ENCODE measurements at places on chromosomes 12 and 14.

DNA sequence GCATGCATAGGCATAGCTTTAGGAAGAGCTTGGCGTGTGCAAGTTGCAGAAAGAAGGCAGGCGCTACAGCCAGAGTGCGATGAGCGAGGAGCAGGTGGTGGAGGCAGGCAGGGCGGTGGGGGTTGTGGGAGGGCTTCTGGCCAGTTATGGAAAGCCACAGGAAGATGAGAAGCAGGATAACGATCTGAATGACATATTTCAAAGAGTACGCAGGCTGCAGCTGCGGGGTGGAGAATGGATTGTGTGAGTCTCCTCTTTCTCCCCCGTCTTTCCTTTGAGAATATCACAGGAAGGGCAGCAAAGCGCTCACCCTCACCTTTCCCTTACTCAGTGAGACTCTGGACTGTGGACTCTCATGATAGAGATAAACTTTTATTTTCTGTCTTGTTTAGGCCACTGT is 48.7 kb upstream of the PLXNC1 start:
- no peak for DNase-seq

GRCh38 chr14:68230950-68231717 is 411.6 kb downstream of the RAD51B start:
- DNase-seq: no peak

- DNase-seq: peak; percentile 31
These were observed 38.2 kb upstream of the OAS1 start for GRCh38 chr12:112868459-112869041.

GRCh38 chr12:88638388-88638787 is 58.1 kb upstream of the KITLG start:
- no peak for DNase-seq

DNA sequence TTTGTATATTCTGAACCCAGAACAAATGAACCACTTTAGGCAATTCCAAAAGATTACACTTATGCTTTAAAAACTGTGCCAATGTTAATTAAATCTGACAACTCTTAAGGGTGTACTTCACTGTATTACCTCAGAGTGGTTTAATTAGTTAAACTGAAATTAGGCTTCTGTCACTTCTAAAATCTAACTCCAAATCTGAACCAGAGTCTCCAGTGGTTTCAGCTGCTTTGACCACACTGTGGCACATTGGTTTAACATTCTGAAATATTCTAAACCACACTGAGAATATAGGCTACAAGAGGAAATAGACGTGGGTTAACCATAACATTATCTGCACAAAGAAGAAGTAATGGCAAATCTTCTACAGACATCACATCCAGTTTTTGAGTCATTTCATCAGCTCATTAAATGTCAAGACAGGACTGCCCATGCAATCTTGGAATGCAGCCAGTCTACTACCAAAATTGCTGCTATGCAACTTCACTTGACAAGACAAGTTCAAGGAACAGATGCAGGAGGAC is 94.8 kb downstream of the LRP6 start:
- no peak for DNase-seq

DNA sequence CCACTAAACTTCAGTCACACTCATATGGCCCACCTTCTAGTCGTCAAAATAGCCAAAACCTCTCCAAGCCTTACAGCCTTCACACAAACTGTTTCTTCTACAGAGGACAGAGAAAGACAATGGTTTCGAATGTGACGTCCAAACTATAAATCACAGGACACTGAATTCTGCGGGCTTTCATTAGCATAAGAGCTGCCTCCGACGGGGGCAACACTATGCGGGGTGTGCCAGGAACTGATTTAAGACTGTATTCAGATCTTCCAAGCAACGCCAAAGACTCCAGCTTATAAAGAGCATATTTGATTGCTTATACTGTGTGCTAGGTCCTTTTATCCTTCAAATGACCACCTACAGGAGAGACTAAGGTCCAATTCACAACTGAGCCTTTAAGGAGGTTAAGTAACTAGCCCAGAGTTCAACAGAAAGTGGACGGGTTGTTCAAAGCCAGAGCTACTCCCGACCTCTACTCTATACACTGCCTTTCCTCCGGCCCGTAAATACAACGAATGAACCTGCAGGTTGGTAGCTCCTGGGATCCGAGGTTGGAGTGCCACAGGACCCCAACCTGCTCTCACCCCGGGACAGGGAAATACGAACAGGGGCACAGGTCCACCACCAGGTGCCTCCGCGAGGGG is 575 bp downstream of the L2HGDH start:
- no peak for DNase-seq

GRCh38 chr12:67517181-67517887 is 131.2 kb upstream of the DYRK2 start:
- DNase-seq: no peak

- no peak for DNase-seq
These were observed 313.1 kb downstream of the SLC6A15 start for GRCh38 chr12:84599539-84599938.

GRCh38 chr12:100356644-100357223 is at the start of gene SLC17A8:
SLC17A8 (plus strand) TSS chr12:100357074; CDS start chr12:100357392, 318 bp downstream.
- no peak for DNase-seq

- peak; percentile 41 for DNase-seq
These were observed 70.1 kb downstream of the SLC6A15 start for GRCh38 chr12:84842406-84843013.

- DNase-seq: no peak
These were observed 81.8 kb upstream of the STAC3 start for GRCh38 chr12:57332646-57333312.

DNA sequence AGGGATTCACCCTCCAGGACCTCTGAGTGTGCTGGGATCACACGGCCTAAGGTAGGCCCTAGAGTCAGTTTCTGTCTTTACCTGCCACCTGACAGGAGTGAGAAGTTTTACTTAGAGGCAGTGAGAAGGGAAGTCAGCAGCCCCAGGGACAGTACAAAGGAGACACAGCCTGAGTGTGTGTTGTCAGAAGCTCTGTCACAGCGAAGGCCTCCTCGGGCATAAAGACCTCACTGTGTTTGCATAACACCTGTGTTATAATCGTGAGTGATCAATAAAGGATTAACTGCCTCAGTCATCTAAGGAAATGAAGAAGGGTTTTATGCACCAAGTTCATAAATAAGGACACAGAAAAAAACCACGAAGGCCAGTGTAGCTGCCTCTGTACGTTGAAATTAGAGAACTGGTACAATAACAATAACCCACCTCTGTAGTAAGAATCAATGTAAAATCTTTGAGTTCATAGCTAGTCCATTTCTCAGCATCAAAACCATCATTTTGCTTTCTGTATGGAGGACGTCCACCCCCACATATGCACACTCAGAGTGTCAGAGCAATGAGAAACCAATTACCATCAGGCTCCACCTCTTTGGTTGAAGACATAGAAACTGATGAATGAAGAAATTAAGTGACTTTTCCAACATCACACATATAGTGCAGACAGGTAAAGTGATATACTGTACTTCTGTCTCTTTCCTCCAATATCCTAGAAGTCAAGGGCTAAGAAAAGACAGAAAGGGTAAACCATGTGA is 159.3 kb downstream of the DAD1 start:
- DNase-seq: no peak

- DNase-seq: no peak
These were observed 125.4 kb downstream of the CAND1 start for GRCh38 chr12:67394550-67394949.

GRCh38 chr12:49342914-49343731 is 3.6 kb upstream of the DNAJC22 start:
- no peak for DNase-seq

DNA sequence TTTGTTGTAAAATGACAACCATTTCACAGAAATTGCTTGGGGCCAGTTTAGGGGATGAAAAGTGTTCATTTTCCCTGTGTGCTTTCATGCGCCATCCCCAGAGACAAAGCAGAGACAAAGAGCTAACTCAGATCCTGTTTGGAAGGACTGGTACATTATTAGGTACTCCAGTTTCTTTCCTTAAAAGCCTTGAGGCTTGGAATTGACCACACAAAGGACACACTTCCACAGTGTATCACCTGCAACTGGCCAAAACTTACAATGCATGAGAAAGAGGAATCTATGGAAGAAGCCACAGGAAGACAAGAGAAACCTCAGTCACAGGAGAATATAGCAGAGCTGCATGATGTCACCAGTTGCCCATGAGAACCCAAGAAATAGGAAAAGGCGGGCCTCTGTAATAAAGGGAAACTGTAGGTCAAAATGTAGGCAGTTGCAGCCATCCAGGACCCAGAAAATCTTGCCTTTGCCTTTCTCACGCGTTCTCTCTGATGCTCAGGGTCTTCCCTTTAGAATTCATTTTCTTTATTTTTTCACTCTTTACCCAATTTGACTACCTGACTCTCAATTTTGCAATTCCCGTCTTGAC is 339.0 kb downstream of the RMST start:
- DNase-seq: no peak

DNA sequence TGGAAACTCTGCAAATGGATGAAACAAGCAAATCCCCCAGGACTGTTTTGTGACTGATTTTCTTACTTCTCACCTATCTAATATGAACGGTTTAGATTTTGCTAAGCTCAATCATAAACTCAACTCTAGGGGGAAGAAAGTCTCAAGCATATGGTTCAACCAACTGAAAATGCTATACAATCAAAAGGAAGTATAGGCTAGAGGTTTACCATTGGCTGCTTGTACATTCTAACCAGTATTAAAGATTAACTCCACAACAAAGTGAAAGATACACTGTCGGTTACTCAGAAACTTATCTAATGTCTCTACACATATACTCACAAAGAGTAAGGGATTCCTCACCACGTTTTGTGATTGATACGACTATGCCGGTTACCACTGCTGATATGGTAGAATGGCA is 281.8 kb upstream of the SOX5 start:
- no peak for DNase-seq

DNA sequence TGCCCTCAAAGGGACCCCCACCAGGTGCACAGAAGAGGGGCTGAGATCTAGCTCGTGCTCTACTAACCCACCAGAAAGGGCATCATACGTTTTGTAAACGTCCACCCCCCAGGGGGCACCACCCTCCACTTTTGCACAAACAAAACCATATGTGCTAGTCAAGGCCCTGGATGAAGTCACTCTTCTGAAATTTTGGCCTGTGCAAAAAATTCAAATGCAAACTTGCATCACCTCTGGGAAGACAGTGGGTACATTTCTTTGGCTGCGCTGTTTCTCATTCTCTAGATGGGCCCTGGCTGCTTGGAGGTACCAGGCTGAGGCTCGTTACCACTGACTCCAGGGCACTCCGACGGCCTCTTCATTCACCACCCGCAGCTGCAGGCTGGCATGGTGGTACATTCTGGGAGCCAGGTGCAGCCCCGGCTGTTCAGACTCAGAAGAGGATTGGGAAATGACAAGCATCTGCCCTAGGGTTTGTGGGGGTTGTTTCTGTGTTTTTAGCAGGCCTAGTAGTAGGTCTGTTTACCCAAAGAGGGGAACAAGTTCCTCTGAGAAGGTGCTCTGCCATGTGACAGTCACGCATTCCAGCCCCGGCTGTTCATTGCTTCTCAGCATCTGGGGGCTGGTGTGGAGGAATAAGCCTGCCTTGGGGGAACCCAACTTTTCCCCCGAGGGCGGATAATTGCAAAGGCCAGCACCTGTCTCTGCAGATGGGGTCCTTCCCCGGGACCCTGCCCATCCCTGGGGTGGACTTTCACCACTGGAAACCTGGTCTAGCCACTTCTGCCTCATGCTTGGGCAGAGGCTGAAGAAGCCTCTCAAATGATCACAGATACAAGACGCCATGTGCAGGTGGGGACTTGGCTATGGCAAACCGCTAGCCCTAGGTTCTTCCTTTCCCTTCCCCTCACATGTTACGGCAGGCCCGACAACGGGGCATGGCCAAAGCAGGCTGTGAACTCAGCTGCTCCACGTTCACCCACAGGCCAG is 147.6 kb downstream of the DPF3 start:
- no peak for DNase-seq

Data from iPS DF 6.9 (cell line).